ENCODE measurements at places on chromosomes 13 and 19.

GRCh38 chr19:52171321-52172169 is at the start of gene ZNF836:
TSS of gene ZNF836 (minus strand) at chr19:52171621. CDS start at chr19:52168072, 3,549 bp downstream.
- DNase-seq: peak; percentile 95

DNA sequence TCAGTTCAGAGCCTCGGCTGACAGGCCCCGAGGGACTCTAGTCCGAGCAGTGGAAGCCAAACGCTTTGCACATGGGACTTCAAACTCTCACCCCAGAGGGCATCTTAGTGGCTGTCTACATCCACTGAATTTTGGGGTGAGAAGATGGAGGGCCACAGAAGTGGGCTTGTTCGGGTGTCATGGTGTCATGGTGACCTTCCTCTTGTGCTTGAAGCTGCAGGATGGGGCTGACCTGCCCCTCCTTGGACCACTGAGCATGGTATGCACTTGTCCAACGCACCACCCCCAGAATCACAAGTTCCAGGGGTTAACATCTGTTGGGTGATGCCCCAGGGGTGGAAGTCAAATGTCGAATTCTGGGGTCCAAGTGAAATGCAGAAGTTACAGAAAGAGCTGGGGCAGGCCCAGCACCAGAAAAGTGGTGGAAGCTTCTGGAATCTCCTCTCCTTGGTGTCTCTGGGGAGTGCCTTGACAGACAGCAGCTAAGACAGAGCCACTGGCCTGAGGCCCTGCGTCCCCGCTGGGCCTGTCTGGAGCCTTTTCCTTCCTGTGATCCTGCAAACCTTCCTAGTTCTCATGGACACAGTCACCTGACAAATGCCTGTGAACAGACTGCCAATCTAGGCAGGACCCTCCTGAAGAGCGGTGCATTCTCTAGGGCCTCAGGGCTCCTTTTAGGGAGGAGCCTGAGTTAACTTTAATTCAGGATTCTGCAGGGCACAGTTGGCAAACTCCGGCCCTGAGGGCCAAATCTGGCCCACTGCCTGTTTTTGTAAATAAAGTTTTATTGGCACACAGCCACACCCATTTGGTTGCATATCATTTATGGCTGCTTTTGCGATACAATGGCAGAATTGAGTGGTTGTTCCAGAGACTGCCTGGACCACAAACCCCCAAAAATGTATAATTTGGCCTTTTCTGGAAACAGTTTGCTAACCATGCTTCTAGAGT is 65.1 kb upstream of the RANBP3 start:
- no peak for DNase-seq

DNA sequence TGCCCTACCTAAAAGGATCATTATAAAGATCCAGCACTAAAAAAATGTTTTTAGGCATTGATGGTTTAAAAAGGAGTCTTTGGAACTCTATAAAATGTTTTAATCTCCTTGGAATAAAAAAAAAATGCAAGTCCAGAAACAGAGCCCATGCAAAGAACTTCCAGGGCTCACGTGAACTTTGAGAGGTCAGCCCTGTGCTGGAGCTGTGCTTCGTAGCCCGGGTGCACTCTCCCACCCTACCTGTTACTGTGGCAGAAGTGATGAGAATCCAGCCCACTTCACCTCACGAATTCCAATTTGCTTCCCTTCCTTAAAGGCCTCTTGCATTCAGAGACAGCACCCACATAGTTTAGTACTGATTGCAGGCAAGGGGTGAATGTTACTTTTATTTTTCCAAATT is 267.7 kb downstream of the SHISA2 start:
- DNase-seq: no peak

DNA sequence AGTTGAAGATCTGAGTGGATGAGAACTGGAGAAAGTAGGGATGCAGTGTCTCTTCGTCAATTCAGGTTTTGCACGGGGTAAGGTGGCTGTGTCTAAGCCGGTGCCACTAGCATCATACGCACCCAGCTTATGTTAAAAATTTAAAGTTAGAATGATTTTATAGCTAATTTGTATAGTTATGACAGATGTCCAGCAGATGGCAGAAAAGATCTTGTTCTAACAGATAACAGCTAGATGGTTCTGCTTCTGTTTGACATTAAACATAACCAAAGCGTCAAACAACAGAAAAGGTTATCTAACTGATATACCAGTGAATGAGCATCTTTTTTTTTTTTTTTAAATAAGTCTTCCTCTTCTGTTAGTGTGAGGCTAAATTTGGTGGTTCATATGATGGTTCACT is 18.8 kb upstream of the EDDM13 start:
- DNase-seq: no peak

GRCh38 chr19:39247701-39248664 is 673 bp downstream of the IFNL4 start:
- no peak for DNase-seq

DNA sequence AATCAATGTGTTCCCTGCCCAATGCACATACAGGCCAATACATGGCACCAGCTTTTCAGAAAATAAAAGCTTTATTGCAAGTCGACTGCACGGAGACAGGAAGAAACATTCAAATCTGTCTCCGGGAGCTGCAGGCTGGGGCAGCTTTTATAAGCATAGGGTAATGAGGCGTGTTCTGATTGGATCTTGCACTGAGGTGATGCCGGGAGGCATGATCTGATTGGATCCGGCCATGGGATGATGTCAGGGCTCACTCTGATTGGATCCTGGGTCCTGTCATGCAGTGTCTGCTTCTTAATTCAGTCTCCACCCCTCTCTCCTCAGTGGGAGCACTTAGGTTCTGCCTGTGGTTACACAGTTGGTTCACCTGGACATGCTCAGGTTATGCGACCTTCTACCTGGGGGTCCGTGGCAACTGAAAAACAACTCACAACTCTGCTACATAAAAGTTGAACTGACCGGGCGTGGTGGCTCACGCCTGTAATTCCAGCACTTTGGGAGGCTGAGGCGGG is 11.8 kb upstream of the FBN3 start:
- no peak for DNase-seq

GRCh38 chr19:47459477-47459876 is 12.2 kb downstream of the SLC8A2 start:
- no peak for DNase-seq

- DNase-seq: peak; percentile 50
Measured at GRCh38 chr19:13881692-13882418, 4.9 kb downstream of the NANOS3 start.

DNA sequence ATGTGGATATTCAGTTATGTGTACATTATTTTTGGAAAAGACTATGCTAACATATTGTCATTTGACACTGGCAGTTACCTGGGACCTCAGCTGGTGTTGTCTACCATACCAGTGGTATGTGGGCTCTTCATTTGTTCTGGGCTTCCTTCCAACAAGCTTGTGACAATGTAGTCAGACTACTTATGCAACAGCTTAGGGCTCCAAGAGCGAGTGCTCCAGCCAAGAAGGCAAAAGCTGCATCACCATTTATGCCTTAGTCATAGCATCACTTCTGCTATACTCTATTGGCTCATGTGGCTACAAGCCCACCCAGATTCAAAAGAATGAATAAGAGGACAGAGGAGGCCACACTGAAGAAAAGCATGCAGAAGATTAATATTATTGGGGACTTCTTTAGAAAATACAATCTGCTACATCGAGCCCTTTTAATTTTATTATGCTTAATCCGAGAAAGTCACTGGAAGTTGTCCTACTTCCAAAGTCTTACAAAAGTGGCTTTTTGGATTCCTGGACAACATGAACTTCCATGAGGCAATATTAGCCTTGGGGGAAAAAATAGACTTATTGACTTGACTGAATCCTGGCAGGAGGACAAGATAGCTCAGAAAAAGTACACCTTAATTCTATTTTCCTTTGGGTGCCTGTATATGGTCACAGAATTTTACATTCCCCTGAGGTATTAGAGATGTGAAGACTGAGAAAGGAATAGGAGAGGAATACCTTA is 529.4 kb upstream of the HTR2A start:
- DNase-seq: no peak

GRCh38 chr19:11069561-11069960 is 19.7 kb upstream of the LDLR start:
- no peak for DNase-seq

- DNase-seq: no peak
Measured at GRCh38 chr19:32550666-32551065, 30.3 kb upstream of the PDCD5 start.

GRCh38 chr13:23069566-23069965 is 111.2 kb upstream of the SGCG start:
- DNase-seq: no peak

- no peak for DNase-seq
Measured at GRCh38 chr13:80141123-80141849, 199.6 kb downstream of the SPRY2 start.

DNA sequence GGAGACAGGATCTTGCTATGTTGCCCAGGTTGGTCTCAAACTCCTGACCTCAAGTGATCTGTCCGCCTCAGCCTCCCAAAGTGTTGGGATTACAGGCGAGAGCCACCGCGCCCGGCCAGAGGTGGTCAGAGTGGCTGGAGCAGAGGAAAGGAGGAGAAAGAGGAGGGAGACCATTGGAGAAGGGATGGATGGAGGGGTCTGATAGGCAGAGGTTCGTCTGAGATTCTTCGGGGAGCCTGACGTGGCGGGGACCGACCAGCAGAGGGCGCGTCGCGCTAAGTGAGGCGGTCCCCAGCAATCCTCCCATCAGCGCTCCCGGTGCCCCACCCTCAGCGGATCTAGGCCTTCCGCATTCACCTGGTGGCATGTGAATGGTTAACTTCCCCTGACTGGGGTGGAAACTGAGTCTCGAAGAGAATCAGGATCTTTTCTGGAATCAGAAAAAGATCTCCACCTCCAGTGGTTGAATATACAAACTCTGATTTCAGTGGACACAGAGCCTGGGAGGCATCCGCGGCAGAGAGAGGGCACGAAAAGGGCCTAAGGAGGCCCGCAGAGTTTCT is 8.8 kb downstream of the GTPBP3 start:
- peak; percentile 75 for DNase-seq

- DNase-seq: no peak
Measured at GRCh38 chr13:49254007-49254406, 6.3 kb downstream of the CDADC1 start.

GRCh38 chr19:3804429-3804828 is 18.2 kb upstream of the MATK start:
- DNase-seq: no peak

DNA sequence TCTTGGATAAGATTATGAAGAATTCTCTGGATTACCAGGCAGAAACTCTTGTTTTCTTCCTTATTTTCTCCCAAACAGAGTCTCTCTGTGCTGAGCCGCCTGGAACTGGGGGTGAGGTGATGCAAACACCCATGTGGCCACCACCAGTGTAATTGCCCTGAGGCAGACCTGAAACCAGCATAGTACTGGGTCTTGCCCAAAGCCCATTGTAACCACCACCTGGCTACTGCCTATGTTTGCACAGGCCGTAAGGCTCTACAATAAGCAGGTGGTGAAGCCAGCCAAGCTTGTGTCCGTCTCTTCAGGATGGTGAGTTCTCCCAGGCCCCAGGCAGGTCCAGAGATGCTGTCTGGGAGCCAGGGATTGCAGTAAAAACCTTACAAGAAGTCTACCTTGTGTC is 18.9 kb upstream of the KBTBD7 start:
- DNase-seq: no peak

DNA sequence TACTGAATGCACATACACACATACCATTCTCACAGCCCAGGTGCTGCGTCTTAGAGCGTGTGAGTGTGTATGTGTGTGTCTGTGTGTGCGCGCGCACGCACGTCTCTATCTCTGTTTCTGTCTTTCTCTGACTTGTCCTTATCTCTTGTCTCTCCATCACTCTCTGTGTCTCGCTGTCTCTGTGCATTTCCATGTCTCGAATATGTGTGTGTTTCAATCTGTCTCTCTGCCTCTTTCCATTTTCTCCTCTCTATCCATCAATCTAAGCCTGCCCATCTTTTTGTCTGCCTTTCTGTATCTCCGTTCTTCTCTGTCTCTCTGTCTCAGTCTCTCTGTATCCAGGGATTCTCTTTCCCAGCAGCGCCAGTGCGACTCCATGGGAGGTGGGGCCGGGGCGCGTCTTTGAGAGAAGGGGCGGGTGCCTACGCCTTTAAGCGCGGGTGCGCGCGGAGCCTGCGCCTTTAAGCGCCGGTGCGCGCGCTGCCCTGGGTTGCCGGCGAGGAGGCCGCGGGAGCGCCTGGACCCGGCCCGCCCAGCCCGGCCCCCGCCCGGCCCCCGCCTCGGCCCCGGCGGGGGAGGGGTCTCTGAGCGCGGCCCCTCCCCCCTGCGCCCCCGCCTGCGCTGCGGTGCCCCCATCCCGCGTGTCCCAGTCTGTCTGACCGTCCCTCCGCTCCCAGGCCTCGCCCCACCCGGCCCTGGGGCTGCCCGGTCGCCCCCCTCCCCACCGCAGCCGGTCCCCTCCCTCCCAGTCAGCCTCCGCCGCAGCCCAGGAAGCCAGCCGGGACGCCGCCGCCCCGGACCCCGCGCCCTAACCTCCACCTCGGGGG is at the start of gene LRFN3:
Gene LRFN3, plus strand, starts transcription at position 464 of the 827 bp plus-strand sequence. CDS start 3,052 bp downstream, outside the sequence.
- DNase-seq: peak; percentile 38

GRCh38 chr13:90105276-90105675 is 1242.2 kb upstream of the MIR17HG start:
- no peak for DNase-seq

DNA sequence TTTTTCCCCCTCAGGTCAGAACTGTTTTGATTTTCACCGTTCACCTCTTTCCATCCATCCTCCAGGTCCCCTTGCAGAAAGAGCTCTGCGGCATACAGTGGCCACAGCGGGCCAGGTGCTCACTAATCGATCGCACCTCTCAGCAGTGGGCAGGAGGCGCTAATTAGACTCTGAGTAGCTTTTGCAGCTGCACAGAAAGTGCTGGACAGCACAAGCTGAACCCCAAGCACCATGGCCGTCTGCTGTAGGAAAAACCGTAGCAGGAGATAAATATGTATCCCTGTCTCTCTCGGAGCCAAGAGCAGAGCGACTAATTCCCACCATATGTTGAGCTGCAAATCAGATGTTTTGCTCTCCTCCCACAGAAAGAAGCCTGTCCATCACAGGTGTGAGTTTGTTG is 54.4 kb downstream of the PEX11G start:
- no peak for DNase-seq

DNA sequence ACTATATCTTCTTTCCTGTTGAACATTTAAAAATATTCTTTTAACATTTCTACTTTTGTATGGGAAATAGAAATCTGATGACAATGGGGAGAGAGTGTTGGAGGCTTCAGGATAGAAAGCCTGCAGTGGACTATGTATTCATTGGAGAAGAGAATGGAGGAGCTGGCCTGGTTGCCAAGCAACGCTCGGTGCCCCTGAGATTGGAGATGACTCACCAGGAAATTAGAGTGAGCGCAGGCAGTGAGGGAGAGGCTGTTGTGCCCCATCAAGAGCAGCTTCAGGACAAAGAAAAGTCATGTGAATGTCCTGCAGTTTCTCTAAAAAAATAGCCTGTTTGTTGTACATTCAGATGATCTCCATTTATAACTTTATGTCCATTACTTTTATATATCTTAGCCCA is 48.7 kb upstream of the ZNF835 start:
- DNase-seq: no peak

DNA sequence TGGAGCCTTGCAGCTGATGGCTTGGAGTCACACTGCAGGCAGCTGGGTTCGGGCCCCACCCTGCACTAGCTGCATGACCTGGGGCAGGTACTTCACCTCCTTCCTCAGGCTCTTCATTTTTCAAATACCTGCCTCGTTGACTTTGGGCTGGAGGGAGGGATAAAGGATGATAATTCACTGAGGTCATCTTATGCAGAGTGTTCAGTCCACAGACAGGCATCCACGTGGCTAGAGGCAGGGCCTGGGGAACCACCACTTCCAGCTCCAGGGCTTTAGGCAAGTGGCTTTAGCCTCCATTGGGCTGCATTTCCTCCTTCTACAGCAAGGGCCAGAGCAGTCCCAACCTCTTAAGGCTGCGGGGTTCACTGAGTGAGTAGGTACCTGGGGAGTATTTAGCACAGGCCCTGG is 84.8 kb downstream of the SIPA1L3 start:
- no peak for DNase-seq

GRCh38 chr13:73870970-73871935 is 263.0 kb downstream of the KLF12 start:
- no peak for DNase-seq

Measured in CD4-positive, alpha-beta T cell treated with Interleukin-1 beta for 1 hour (primary cell).